ENCODE measurements at places on chromosomes 6 and 20. TPM values are rescaled to one million over a fixed set of nuclear protein-coding genes. Genes with fewer than 3 reads are reported as not detected.

Gene REM1
- polyA plus RNA-seq = 2.8 TPM

Gene NAA20
- polyA plus RNA-seq = 61.5 TPM

Gene PRL
- 0.78 TPM for polyA plus RNA-seq

Gene CALHM4
- polyA plus RNA-seq = 0.13 TPM

Gene BPIFA1
- polyA plus RNA-seq = not detected

Gene C6orf15
- polyA plus RNA-seq = not detected

Gene MICB
- 0.73 TPM for polyA plus RNA-seq

Gene ATP5F1E
- 115 TPM for polyA plus RNA-seq

Gene ADGRG6
- polyA plus RNA-seq = 41.8 TPM

Gene EEF1A2
- polyA plus RNA-seq = 29.7 TPM

Gene RIMS1
- 4.2 TPM for polyA plus RNA-seq

Gene NAPB
- polyA plus RNA-seq = 19.9 TPM

Gene LCA5
- 4.0 TPM for polyA plus RNA-seq

Gene NKAIN4
- 6.8 TPM for polyA plus RNA-seq

Gene OXT
- polyA plus RNA-seq = 5.2 TPM

Gene POLH
- 9.2 TPM for polyA plus RNA-seq

Gene FOXS1
- 0.96 TPM for polyA plus RNA-seq

Gene SLC16A10
- polyA plus RNA-seq = 22.4 TPM

Gene UNC93A
- polyA plus RNA-seq = 36.4 TPM

Gene DSP
- polyA plus RNA-seq = 153 TPM

Gene BCAS4
- 3.4 TPM for polyA plus RNA-seq

Gene EPHA7
- 6.5 TPM for polyA plus RNA-seq

Gene VSX1
- polyA plus RNA-seq = 0.03 TPM

Gene GJA1
- 90.3 TPM for polyA plus RNA-seq

Gene IBTK
- 41.2 TPM for polyA plus RNA-seq

Gene C6orf52
- 12.7 TPM for polyA plus RNA-seq

Gene SYNGAP1
- 21.0 TPM for polyA plus RNA-seq

Gene GLP1R
- 0.84 TPM for polyA plus RNA-seq

Gene ITPA
- 64.6 TPM for polyA plus RNA-seq

Gene CST9
- polyA plus RNA-seq = not detected

Gene APCDD1L
- polyA plus RNA-seq = 0.09 TPM

Gene SH3BGRL2
- 42.7 TPM for polyA plus RNA-seq

Gene SLC35B3
- 30.1 TPM for polyA plus RNA-seq

Gene TMC2
- 0.45 TPM for polyA plus RNA-seq

Gene WFDC2
- polyA plus RNA-seq = 2.8 TPM

Gene UNC5CL
- 164 TPM for polyA plus RNA-seq

Gene SIRPB1
- 1.6 TPM for polyA plus RNA-seq

Gene CASS4
- polyA plus RNA-seq = 1.2 TPM

Gene ID1
- polyA plus RNA-seq = 245 TPM

Gene TAGAP
- 2.3 TPM for polyA plus RNA-seq

Gene MUC21
- polyA plus RNA-seq = not detected

Gene GDAP1L1
- 5.4 TPM for polyA plus RNA-seq

Gene SNAP25
- 25.6 TPM for polyA plus RNA-seq

Gene BCLAF1
- 121 TPM for polyA plus RNA-seq

Gene CPNE5
- 3.9 TPM for polyA plus RNA-seq

Gene CDSN
- not detected for polyA plus RNA-seq

Gene CSE1L
- polyA plus RNA-seq = 52.2 TPM

Gene MEI4
- 0.09 TPM for polyA plus RNA-seq

Gene TDRD6
- 0.45 TPM for polyA plus RNA-seq

Gene EXOC2
- polyA plus RNA-seq = 16.2 TPM

Gene OR2H2
- 0.03 TPM for polyA plus RNA-seq

Gene DAAM2
- 17.8 TPM for polyA plus RNA-seq

Gene SLC17A3
- 0.43 TPM for polyA plus RNA-seq

Gene ARFGEF3
- 7.3 TPM for polyA plus RNA-seq

Gene LPIN3
- 54.5 TPM for polyA plus RNA-seq

Gene SLC12A5
- polyA plus RNA-seq = 3.5 TPM

Gene TGM3
- 0.25 TPM for polyA plus RNA-seq

Measured in large intestine (tissue), 12 donors.